ENCODE measurements at places on chromosomes 4 and X.

GRCh38 chr4:48503233-48504025 lies 13.4 kb downstream of the ZAR1 start:
- no peak for DNase-seq

- DNase-seq = no peak
Measured at GRCh38 chr4:69999420-69999819, 3.7 kb downstream of the STATH start.

DNA sequence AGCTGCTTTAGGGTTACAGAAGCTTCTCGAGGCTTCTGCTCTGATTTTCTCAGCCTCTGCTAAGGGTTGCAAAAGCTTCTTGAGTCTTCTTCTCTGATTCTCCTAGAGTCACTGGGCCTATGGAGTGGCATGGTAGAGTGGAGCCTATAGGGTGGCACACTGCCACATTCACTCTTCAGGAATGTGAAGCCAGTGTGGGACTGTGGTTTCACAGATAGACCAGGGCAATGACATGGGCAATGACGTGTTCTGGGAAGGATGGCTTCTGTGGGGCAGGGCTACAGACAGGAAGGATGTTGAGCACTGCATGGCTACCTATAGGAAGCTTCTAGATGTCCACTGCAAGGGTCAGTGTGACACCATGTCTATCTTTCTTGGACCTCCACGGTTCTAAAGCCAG lies 11.0 kb upstream of the MAMLD1 start:
- DNase-seq = no peak

GRCh38 chr4:17707671-17708070 lies 73.8 kb downstream of the FAM184B start:
- DNase-seq = no peak

DNA sequence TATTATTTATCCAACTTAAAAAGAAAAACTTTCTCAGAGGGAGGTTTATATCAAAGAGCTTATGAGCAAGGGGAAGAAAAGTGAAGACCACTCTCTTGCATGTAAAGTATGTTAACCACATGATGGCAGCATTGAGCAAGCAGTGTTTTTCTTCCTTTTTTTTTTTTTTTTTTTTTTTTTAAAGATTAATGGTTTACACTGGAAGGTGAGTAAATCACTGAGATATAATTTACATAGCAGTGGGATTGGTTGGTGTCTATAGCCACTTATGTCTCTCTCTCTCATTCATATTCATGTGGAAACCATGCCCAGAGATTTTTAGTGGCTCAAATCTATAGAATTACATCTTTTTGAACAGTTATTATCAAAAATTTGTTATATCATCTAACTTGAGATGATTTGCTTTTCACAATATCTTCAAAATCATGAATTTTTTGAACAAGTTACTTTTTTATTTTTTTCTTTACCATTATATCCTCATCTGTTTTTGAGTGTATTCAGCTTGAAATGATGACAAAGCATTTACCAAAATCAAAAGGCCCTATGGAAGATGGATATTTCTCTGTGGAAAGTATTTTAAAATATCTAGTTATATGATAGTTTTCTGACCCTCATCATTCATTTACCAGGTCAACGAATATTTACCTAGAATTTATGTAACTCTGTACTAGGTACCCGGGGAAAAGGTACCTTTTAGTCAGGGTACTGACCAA lies 31.6 kb downstream of the MTHFD2L start:
- DNase-seq = no peak

DNA sequence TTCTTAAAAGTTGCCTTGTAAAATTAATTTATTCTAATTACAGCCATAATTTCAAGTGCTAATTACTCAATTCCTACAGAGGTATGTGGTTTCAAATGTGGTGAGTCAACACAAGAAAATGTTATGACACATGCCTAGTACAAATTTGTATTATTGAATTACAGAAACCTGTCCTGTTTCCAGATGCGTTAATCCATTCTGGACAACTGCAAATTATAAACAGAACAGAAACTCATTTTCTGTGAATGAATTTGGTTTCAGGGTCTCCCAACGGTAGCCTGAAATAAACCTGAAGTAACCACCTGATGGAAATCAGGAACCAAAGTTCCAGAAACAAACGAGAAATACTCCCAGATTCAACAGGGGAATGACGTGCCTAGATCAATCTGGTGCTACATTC lies 328.6 kb upstream of the F9 start:
- DNase-seq = no peak
